Muscle of back (tissue), 13 donors: ENCODE measurements at places on chromosomes 5 and 9.
A peak's percentile ranks its signal among the peaks of the same experiment; 100 is the strongest.

- DNase-seq = peak; percentile 11
Measured at GRCh38 chr5:66518753-66519152, 77.4 kb upstream of the MAST4 start.

DNA sequence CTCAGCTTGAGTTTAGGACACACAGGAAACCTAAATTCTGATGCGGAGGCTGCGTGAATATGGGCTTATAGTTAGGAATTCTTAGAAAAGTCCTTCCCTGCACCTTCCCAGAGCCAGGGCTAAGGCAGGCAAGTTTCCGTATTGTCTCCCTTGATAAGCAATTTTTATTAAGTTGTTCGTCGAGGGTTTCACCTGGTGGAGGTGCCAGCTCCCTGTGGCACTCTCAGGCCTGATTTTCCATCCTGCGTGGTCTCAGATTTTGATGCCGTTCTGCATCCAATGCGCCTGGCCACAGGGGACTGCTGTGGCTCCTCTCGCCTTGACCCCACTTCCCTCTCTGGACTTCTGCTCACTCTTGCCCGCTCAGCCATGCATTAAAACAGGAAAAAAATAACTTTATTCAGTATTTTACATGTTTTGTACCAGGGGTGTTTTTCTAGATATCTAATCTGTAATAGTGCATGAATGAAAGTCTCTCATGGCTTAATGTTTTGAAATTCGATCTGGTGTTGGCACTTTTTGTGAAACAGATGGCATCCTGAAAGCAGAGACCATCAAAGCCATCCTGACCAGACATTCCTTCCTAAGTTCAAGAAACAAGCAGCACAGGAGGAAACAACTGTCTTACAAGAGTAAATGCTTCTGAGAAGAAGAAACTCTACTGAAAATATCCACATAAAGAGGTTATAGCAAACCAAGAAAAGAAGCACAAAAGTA, 50.7 kb downstream of the TRIP13 start:
- DNase-seq = no peak

- no peak for DNase-seq
Measured at GRCh38 chr5:59100875-59101274, 518.0 kb downstream of the RAB3C start.

DNA sequence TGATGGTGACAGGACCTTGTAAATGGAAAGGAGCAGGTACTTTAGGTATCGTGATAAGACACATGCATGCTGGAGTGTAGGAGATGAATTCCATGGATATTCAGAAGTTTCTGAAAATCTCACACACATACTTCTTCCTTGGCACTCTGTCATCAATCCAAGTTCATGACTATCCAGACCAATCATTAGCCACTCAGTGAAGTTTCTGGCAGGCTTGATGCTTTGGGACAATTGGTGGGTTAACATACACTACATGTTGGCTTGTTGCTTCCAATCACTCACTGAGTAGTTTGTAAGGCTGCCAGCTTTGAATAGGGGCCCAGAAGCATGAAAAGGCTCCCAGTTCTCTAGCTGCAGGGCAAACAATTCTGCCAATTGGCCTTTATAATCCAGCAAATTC, 147.6 kb downstream of the CEMIP2 start:
- peak; percentile 34 for DNase-seq

DNA sequence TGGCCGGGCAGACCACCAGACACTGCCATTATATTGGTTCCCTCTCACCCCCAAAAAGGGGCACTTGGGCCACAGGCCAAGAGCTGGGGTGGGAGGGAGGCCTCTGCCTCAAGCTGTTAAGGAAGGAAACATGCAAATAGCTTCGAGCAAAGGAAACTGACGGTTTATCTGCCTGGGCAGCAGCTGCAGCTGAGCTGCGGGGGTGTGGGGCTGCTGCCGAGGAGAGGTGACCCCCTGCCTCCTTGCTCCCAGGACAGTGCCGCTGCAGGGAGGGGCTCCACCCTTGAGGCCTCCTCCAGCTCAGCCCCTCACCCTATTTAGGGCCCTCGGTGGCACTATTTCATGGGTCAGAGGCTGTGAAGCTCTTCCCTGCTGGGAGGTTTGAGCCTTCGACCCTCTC, 789 bp downstream of the DOK3 start:
- DNase-seq = no peak

DNA sequence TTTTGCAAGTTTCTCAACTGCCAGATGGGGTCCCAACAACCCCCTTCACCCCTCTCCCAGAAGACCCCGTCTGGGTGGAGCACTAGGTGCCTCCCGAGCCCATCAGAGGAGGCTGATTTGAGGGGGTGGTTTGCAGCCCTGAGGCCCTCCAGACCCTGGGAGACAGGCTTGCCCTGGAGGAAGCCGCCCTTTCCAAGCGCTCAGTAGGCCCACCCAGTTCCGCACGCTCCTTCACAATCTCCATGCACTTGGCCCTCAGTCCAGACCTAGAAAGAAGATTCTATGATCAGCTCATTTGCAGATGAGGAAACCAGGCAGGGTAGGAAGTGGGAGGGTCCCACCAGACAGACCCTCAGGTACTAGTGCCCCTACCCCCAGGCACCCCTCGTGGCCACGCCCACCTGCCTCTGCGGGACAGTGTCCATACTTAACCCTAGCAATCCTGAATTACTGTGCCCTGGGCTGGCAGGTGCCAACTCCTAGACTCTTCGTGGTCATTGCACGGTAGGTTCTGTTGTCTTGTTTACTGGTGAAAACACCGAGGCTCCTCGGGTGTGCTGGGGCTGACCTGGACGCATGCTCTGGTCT, 22.3 kb downstream of the OR2V1 start:
- no peak for DNase-seq

GRCh38 chr5:1536871-1537602, 13.3 kb upstream of the LPCAT1 start:
- no peak for DNase-seq

DNA sequence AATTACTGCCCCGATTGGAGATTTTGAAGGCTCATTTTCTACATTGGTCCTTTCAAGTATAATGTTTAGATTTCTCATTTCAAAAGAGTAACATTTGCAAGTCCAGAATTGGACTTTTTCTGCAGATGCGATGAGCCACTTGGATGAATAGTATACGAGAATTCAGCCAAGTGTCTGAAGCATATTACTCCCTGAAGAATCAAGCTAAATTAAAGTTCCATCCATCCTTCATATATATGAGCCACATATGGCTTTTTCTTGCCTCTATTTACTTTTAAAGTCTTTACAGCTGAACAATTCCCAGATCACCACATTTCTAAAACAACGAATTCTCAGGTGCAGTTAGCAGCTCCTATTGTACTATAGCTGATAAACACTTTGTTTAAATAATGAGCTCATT, 288.7 kb downstream of the CEMIP2 start:
- peak; percentile 82 for DNase-seq

- DNase-seq = no peak
Measured at GRCh38 chr5:178180141-178180863, 6.9 kb downstream of the GMCL2 start.

DNA sequence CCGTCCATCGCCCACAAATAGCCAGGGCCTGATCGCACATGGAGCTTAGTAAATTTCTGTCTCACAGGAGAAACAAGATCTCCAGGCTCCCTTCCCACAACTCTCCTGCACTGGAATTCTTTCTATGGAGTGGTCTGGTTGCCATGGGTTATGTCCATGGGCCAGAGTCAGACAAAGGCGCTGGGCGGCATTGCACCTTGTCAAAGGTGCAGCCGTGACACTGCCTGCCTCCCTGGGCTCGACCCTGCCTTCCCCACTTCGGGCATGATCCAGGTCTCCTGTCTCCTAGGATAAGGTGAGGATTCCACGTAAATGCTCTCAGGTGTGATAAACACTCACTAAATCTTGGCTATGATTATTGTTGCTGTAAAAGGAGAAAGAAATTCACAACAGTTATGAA, 130.0 kb downstream of the ADAMTS16 start:
- no peak for DNase-seq

- DNase-seq = no peak
Measured at GRCh38 chr9:138023394-138024124, 146.0 kb downstream of the CACNA1B start.

GRCh38 chr9:5580650-5581049, 48.3 kb upstream of the RIC1 start:
- no peak for DNase-seq

- no peak for DNase-seq
Measured at GRCh38 chr9:8863886-8864544, 1064.4 kb upstream of the DMAC1 start.

DNA sequence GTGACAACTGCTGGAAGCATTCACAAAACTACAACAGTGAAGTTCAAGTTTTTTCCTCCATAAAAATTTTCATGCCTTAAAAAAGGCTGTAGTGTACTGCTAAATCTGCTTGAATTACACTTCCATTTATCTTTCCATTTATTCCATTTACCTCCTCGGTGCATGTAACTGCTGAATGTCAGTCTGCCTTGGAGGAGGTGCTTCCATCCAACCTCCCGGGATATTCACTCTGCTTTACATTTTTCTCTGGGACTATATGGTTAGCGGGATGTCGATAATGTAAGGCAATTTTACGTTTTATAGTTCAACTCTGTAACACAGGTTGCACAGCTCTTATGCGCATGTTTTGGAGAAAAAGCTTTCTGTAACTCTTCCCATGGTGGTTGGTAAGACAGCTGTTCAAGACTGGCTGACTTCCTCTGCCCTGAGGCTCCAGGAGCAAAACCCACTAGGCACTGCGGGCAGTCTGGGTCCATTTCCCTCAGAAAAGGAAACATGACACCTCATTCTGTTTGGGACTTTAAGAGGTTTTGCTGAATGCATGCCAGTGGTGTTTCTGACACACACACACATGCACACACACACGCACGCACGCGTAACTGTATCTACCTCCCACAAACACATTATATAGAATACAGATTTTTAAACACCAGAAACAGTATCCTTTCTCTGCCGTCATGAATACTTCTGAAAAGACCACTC, 66.1 kb downstream of the SPTLC1 start:
- no peak for DNase-seq

GRCh38 chr9:77899679-77900354, 131.8 kb downstream of the GNAQ start:
- peak; percentile 56 for DNase-seq

DNA sequence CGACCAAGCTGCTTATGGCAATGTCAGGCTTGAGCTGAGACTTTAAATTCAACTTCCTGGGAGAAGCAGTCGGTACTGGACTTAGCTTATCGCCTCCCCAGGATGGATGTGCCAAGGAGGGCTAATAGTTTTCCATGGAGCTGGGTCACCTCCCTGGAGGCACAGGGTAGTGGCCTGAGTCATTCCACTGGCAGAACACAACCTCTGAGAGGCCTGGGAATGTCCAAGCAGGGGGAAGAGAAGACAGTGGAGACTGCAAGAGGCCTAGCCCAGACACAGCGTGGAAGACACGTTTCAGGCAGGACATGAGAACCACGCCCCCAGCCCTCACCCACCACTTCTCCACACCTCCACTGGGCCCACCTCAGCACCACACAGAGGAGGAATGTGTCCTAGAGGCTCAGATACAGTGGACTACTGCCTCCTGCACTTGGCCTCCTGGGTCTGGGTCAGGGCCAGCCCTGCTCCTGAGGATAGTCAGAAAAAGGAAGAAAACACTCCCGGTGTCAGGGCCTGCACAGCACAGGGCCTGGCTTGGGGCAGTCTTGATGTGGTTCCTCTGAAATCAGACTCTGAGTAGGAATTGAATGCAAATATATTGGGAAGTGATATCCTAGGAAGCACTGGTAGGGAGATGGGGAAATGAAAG, 171.8 kb downstream of the FSTL4 start:
- DNase-seq = no peak

GRCh38 chr9:93159601-93160471, 24.1 kb upstream of the WNK2 start:
- DNase-seq = peak; percentile 69

GRCh38 chr5:175107028-175107588, 336.9 kb downstream of the DRD1 start:
- no peak for DNase-seq

- DNase-seq = no peak
Measured at GRCh38 chr5:21774801-21775200, 1078.3 kb downstream of the CDH12 start.

- peak; percentile 60 for DNase-seq
Measured at GRCh38 chr5:107372723-107373450, 297.9 kb downstream of the EFNA5 start.

DNA sequence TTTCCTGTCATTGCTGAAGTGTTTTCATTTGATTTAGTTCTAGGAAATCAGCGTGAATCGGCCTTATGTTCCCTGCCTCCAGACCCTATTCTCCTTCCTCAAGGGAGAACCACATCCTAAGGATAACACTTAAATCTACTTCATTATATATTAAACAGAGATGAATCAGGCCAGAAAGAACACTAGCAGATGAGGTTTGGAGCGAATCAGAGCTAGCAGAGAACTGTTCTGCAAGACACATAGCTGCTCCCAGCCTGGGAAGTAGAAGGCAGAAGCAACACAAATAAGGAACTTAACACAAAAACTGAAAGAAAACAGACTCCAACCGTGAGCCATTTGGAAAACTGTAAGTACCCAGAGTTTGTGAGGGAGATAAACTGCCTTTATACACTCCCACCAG, 718.2 kb downstream of the SEMA5A start:
- DNase-seq = no peak

DNA sequence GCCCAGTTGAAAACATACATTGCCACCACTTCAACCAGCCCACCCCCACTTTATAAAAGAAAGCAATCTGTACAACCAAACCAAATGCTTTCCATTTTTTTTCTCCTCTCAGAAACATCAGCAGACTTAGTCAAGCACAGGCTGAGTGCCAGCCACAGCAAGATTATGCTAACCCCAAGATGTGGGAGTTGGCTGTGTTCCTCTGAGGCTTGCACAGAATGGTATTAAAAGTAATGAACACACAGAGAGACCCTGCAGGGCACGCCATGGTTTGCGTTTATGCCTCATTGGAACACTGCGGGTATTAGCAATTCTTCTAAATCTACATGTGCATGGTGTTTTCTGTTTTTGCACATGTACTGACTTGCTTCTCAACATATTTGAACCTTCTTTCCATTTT, 419.9 kb upstream of the GRAMD2B start:
- DNase-seq = peak; percentile 44

- no peak for DNase-seq
Measured at GRCh38 chr9:90428517-90428916, 214.1 kb downstream of the DIRAS2 start.

DNA sequence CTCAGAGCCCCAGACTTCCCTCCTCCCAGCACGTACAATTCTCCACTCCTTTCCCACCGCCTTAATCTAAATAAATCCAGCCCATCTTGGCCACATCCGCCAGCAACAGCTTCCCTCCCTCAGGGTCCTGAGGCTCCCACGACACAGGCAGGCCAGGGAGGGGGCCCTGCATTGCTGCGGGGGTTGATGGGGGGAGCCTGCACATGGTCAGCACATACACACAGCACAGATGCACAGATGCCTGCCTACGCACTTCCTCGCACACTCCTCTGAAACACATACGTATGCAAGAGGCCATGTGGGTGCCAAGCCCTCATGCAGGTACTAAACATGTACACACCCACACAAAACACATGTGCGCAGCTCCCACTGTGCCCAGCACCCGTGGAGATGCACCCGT, 14.8 kb downstream of the PDGFRB start:
- peak; percentile 78 for DNase-seq

- DNase-seq = no peak
Measured at GRCh38 chr5:173245319-173246134, 10.5 kb upstream of the NKX2-5 start.
